ENCODE measurements at places on chromosomes 6 and 20.

- no peak for DNase-seq
Observed at GRCh38 chr6:157224178-157224950, 99.0 kb downstream of the TMEM242 start.

DNA sequence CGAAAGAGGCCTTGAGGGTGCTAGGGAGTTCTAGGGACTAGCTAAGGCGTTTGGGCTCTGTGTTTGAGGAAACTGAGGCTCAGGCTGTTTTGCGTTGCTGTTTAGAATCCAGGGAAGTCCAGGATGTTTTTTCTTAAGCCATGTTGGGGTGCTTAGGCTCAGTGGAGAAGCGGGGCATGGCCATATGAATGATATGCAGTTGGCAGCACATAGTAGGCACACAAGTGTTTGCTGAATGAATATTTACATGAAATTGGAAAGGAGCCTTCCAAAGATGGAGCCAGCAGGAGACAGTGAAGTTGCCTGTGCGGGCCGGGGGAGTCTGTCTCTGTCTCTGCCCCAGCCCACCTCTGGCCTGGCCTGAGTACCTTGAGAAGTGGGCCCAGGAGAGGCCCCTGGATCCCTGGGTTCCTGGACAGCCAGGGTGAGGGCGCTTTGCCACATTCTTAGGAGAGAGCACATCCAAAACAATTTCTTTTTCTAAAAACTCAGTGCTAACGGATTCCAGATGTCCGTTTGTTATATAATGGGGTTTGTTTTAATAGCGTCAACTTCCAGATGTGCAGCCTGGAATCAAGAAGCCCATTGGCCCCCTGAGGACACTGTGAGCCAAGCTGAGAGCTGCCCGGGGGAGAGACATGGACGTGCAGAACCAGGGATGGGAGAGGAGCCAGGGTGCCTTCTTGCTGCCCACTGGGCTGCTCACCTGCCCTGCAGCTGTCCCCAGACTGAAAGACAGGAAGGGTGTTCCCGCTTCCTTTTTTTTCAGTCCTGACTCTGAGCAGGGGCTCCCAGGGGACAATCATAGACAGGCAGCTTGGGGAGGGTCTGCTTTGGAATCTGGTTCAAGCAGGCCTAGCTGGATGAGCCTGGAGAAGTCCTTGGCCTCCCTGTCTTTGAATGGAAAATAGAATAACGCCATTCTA lies 20.1 kb upstream of the EMILIN3 start:
- DNase-seq, result no peak

GRCh38 chr6:36128073-36128472 lies 2.2 kb upstream of the MAPK13 start:
- no peak for DNase-seq

- DNase-seq, result peak; percentile 20
Observed at GRCh38 chr6:35552285-35552917, 39.7 kb upstream of the TULP1 start.

- DNase-seq, result no peak
Observed at GRCh38 chr6:158531970-158532369, 27.9 kb upstream of the TMEM181 start.

DNA sequence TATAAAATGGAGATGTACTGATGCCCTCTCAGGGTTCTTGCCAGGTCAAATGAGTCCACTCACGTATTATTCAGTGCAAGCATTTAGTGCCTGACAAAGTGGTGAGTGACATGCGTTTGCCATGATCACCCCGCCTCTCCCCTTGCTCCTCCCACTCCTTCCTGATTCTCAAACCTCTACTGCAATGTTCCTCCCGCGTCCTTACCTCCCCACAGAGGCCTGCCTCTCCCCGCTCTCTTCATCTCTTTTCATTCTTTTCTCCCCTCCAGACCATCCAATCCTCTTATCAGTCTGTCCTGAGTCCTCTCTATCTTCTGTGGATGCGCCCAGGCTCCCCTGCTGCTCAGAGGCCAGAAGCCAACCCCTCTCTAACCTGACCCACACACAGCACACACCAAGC lies 40.7 kb downstream of the KCNK5 start:
- no peak for DNase-seq

DNA sequence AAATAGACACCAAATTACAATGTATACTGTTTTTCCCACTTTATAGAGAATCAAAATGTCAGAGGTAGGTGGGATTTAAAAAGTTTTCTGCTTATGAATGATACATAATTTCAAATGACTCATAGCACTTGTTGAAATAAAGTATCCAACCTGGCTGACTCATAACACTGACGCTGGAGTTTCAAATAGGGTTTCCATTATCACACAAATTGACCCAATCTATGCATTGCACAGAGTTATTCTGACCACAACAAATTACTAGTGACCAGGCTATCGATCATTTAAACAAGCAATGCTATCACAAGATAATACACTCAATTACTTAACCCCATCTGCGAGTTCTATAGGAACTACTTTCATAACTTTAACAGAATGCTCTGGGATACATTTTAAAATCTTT lies 31.9 kb upstream of the PRELID3B start:
- no peak for DNase-seq

- no peak for DNase-seq
Observed at GRCh38 chr6:84967965-84968364, 203.6 kb upstream of the TBX18 start.

DNA sequence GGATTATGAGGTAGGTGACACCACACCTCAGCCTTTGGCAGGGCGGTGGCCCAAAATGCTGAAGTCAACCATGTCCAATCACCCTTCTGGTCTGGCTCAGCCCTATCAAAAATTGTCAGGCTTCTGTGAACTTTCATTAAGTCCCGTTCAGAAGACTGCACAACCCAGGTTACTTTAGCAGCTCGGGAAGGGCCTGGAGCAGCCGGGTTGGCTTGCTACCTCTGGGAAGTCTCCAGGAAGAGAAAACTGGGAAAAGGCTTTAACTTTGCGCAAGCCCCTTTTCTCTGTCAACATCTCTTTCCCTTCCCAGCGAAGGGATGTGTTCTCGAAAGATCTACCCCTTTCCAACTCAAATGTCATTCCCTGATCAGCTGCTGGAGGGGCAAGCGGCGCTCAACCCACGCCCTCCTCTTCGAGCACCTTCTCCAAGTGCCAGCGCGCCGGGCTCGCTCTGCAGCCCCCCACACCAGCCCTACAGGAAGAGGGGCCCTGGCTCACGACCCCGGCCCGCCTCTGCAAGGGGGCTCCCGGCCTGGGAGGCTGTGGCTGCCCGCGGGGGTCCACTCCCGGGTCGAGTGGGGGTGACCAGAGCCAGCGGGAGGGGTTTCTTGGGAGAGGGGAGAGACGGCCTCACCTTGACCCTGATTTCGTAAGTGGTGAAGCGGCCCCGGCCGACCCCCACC lies 573 bp downstream of the SNX3 start:
- no peak for DNase-seq

GRCh38 chr6:117126213-117126612 lies 139.1 kb upstream of the VGLL2 start:
- no peak for DNase-seq

DNA sequence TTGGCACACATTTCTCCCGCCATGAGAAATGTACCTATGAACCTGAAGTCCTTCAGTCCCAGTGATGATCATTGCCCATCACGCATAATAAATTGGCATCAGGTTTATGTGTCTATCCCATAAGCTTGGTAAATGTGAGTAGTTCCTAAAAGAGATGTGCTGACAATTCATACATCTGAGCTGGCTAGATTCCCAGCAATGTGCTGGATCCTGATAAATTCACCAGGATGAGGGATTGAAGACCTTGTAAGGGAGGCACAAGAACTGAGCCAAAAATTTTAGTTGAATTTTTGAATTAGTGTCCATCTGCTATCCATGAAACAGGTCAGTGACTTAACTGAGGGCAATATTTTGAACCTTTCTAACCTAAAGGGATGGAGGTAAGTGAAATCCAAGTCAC lies 267.9 kb upstream of the CITED2 start:
- DNase-seq, result no peak

- no peak for DNase-seq
Observed at GRCh38 chr6:56756219-56756789, 113.6 kb upstream of the DST start.

GRCh38 chr6:46050845-46051405 lies 35.3 kb upstream of the CLIC5 start:
- no peak for DNase-seq

DNA sequence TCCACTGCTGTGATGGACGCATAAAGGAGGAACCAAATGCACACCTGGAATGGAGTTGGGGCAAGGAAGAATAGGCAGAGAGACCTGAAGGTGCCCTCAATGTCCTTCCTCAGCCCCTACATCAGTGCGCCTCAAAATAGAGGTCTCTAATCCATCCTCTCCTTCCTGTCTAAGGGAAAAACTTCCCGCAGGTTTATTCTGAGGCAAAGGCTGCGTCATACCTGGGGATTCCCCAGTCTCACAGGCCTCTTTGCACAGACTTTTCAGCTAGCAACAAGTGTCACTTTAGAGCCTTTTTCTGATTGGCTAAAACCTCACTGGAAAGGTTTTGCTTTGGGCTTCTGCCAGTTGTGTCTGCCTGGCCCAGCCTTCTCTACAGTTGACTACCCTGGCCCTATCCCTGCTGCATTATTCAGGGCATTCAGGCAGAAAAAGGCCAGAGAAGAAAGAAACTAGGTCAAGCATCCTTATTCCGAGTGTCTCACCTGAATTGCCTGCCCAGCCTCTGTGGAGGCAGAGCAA lies 1.8 kb upstream of the HLA-DQB1 start:
- no peak for DNase-seq

DNA sequence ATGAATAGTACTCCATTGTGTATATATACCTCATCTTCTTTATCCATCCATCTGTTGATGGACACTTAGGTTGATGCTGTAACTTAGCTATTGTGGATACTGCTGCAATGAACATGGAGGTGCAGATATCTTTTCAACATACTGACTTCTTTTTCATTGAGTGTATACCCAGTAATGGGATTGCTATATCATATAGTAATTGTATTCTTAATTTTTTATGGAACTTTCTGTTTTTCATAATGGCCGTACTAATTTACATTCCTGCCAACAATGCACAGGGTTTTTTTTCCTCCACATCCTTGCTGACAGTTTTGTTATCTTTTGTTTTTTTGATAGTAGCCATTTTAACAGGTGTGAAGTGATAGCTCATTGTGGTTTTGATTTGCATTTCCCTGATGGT lies 5.2 kb downstream of the CCN2 start:
- DNase-seq, result no peak

- no peak for DNase-seq
Observed at GRCh38 chr6:156389296-156389695, 387.9 kb upstream of the ARID1B start.

- no peak for DNase-seq
Observed at GRCh38 chr6:6736791-6737654, 148.5 kb downstream of the LY86 start.

- peak; percentile 50 for DNase-seq
Observed at GRCh38 chr6:41071501-41071922, 644 bp downstream of the OARD1 start.

DNA sequence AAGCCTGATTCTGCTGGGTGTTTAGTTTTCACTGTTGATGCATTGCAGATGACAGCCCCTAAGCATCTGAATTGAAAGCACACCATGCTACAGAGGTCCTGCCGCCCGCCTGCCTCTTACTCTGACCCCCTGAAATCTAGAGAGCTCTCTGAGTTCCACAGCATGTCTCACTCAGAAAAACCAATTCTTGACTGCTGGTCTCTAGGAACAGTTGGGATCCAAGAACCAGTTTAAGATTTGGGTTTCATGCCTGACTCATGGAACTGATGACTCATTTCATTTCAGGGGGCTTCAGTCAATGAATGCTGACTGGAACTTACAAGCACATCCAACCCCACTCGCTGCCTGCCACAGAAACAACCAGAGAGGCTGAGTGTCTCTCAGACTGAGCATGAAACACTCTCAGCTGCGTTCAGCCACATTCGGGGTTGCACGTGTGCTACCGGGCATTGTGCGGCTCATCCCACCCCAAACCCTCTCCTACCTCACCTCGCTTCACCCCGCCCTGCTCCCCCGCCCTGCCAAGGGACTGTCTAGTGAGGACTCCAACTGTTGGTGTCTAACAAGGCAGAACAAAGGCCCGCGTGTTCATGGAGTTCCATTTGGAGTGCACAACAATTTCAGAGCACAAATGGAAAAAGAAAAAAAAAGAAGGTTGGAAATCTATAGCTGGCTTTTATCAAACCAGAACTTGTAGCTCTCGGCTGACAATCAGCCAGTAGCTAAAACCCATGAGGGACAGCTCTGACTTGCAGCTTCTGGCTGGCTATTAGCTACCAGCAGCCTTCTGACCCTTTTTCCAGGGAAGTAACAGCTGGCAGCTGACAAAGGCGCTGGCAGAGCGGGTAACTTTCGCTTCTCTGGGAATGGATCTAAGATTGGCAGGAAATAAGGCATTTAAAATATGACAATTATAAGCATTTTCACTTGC lies 20.0 kb upstream of the TRAF3IP2 start:
- DNase-seq, result no peak

DNA sequence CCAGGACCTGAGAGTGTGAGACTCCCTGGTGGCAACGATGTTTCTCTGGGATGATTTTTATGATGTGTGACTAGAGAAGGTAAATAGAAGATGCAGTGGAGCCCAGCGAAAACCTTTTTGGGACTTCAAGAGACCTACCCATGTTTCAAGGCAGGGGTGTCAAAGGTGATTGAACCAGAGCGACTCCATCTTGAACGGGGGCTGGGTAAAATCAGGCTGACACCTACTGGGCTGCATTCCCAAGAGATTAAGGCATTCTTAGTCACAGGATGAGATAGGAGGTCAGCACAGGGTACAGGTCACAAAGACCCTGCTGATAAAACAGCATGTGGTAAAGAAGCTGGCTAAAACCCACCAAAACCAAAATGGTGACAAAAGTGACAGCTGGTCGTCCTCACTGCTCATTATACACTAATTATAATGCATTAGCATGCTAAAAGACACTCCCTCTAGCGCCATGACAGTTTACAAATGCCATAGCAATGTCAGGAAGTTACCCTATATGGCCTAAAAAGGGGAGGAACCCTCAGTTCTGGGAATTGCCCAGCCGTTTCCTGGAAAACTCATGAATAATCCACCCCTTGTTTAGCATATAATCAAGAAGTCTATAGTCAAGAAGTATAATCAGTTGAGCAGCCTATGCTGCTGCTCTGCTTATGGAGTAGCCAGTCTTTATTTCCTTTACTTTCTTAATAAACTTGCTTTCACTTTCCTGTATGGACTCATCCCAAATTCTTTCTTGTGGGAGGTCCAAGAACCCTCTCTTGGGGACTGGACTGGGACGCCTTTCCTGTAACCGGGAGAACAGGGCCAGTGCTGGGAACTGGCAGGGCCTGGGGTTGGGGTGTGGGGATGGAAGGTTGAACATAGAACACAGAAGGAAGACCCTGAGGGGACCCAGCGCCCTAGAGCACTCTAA lies 526.4 kb downstream of the QKI start:
- no peak for DNase-seq

- no peak for DNase-seq
Observed at GRCh38 chr6:5507131-5507681, 245.9 kb downstream of the FARS2 start.

- no peak for DNase-seq
Observed at GRCh38 chr6:45681860-45682511, 304.3 kb upstream of the SUPT3H start.

- no peak for DNase-seq
Observed at GRCh38 chr6:21847711-21848480, 254.3 kb downstream of the SOX4 start.

Data from stimulated activated CD4-positive, alpha-beta T cell treated with anti-CD3 and anti-CD28 coated beads, Interleukin-15, amount 100 ng/mL, for 1 hour (primary cell).